ENCODE measurements at places on chromosomes 16 and 17. TPM values are rescaled to one million over a fixed set of nuclear protein-coding genes. Genes with fewer than 3 reads are reported as not detected.

The CX3CL1 gene
- total RNA-seq: not detected

The KCNG4 gene
- total RNA-seq: 0.02 TPM

The MYH13 gene
- total RNA-seq: not detected

The KAT2A gene
- 19.2 TPM for total RNA-seq

The PHOSPHO1 gene
- total RNA-seq: not detected

The CES1 gene
- 4.8 TPM for total RNA-seq

The ABCA9 gene
- 0.02 TPM for total RNA-seq

The DNAH2 gene
- total RNA-seq: not detected

The SLC52A1 gene
- total RNA-seq: 0.12 TPM

The SALL1 gene
- total RNA-seq: 1.6 TPM

The PPP1R1B gene
- not detected for total RNA-seq

The TUBG2 gene
- 11.5 TPM for total RNA-seq

The PRSS27 gene
- total RNA-seq: 3.8 TPM

The ABCA6 gene
- 0.63 TPM for total RNA-seq

The HBQ1 gene
- total RNA-seq: 1.5 TPM

The ITPRIPL2 gene
- 25.7 TPM for total RNA-seq

The IL32 gene
- total RNA-seq: 0.38 TPM

The CMTR2 gene
- total RNA-seq: 28.0 TPM

The FOXN1 gene
- total RNA-seq: not detected

The SGSM2 gene
- total RNA-seq: 19.1 TPM

Data from NCI-H460 (cell line).